ENCODE measurements at places on chromosomes 5 and 9. TPM values are rescaled to one million over a fixed set of nuclear protein-coding genes. Genes with fewer than 3 reads are reported as not detected.

GRCh38 chr5:16995372-16995771 lies 59.3 kb upstream of the MYO10 start:
- no peak for DNase-seq

- no peak for DNase-seq
Observed at GRCh38 chr5:119357808-119358529, 2.1 kb downstream of the TNFAIP8 start.

DNA sequence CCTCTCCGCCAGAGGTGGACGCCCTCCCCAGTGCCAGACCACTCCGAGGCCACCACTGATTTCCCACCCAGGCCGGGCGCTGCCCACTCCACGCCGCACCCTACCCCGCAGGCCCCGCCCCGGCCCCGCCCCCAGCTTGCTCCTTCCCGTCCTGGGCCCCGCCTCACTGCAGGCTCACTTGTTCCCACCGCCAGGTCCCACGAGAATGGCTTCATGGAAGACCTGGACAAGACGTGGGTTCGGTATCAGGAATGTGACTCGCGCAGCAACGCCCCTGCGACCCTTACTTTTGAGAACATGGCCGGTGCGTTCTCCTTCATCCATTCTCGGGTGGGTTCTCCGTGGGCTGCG lies 6.5 kb downstream of the LRRC26 start:
- DNase-seq = no peak

DNA sequence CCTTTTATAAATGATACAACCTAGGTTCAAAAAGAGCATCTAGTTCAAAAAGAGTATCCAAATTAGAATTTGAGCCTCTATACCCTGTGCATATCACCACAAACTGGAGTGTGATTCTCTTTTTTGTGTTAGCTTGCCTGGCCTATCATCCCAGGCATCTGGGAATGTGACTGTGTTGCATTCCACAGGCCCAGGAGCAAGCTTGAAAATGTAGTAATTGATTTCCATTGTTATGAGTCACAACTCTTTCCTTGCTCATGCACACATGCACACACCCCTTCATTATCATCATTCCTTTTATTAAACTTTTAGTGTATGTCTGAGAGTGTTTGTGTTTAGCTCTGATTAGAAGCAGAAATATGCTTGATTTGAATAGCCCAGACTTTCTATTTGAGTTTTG lies 75.2 kb downstream of the FCHO2 start:
- no peak for DNase-seq

DNA sequence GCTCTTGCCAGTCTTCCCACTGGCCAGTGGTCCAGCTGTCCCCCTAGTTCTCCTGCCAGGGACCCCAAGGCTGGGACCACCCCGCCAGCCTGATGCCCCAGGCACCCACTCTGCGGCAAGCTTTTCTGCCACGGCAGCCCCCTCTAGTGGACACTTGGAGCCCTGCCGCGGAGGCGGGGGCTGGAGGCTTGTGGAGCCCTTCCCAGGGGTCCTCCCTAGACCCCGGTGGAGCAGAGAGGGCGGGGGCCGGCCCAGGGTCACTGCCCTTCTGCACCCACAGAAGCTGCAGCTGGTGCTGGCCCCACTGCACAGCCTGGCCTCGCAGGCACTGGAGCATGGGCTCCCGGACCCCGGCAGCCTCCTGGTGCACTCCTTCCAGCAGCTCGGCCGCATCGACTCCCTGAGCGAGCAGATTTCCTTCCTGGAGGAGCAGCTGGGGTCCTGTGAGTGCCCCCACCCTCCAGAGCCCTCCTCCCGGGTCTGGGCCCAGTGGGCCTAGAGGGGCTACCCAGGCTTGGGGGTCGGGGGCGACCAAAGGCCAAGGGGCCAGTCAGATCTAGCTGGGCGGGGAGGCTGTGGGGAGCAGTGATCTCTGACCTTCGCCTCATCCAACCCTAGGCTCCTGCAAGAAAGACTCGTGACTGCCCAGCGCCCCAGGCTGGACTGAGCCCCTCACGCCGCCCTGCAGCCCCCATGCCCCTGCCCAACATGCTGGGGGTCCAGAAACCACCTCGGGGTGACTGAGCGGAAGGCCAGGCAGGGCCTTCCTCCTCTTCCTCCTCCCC lies 9.1 kb downstream of the EGFL7 start:
- DNase-seq = no peak

- no peak for DNase-seq
Observed at GRCh38 chr5:98791001-98791519, 17.6 kb downstream of the RGMB start.

DNA sequence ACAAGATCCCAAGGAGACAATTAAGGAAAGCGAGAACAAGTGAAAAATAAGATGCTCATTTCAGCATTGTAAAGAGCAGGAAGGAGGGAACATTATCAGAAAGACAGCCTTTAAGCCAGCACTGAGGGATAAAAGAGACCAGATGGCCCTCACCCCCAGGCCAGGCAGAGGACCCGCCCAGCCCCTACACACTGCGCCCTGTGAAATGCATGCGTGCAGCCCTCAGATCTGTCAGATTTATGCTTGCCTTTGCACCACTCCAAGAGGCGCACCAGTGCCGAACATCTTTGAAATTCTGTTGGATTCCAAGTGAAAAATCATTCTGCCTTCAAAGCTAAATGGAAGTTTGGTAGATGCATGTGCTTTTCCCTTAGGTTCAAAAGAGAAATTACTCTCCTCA lies 378.0 kb downstream of the MLLT3 start:
- DNase-seq = no peak

Gene HAND1
- 38.6 TPM for total RNA-seq

Measured in heart left ventricle (tissue), 16 donors.